ENCODE measurements at places on chromosomes 6 and 20. TPM values are rescaled to one million over a fixed set of nuclear protein-coding genes. Genes with fewer than 3 reads are reported as not detected.

The PHACTR2 gene
- total RNA-seq: 112 TPM

- no peaks in the 10 kb centered on the region for H3K36me3 ChIP-seq
- no peak overlapping the region for H3K4me3 ChIP-seq
- H3K4me1 ChIP-seq: no peaks in the 10 kb centered on the region
- no peak for DNase-seq
These were observed 58.7 kb downstream of the BCKDHB start for GRCh38 chr6:80165143-80165542.

GRCh38 chr20:46275091-46275490, 33.2 kb downstream of the CDH22 start:
- H3K4me3 ChIP-seq: no peak overlapping the region
- no peaks in the 10 kb centered on the region for H3K4me1 ChIP-seq
- no peaks in the 10 kb centered on the region for H3K36me3 ChIP-seq

DNA sequence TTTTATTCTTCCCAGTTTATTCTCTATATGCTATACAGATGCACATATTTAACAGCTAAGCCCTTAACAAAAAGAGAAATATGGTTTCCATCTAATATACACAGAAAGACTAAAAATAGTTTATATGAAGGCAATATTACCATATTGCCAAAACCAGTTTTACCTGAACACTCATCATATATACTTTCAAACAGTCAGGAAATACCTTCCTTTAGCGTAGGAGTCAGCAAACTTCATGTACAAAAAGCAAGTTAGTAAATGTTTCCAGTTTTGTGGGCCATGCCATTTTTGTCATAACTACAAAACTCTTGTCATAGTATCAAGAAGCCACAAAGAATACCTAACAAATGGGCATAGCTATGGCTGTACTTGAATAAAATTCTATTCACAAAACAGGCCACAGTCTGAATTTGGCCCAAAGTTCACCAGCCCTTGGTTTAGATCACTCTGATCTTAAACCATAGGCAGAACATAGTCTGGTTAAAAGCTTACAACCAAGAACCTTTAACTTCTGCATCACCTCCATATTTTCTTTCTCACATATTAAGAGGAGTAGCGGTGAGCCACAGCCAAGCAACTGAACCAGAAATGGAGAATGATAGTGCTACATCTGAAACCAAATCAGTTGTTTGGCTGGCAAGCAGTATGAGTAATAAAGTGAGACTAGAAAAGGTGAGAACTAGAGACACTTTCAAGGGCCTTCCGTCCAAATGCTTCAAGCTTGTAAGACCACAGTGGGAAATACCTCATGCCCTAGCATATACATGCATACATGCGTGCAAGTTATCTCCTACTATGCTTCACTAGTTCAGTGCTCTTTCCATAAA, 116.6 kb downstream of the PTPRK start:
- no peak overlapping the region for H3K27ac ChIP-seq
- no peaks in the 10 kb centered on the region for H3K36me3 ChIP-seq
- no peak for DNase-seq
- H3K4me3 ChIP-seq: no peak overlapping the region
- no peaks in the 10 kb centered on the region for H3K27me3 ChIP-seq

- peak; percentile 82 for DNase-seq
- peaks cover 8% of the 10 kb centered on the region for H3K4me1 ChIP-seq
- no peak overlapping the region for H3K4me3 ChIP-seq
- H3K36me3 ChIP-seq: no peaks in the 10 kb centered on the region
- H3K27me3 ChIP-seq: no peaks in the 10 kb centered on the region
- H3K27ac ChIP-seq: no peak overlapping the region
These were observed 59.9 kb downstream of the SULF2 start for GRCh38 chr20:47725248-47725973.

- H3K27me3 ChIP-seq: no peaks in the 10 kb centered on the region
- no peaks in the 10 kb centered on the region for H3K4me1 ChIP-seq
- H3K4me3 ChIP-seq: no peak overlapping the region
- DNase-seq: no peak
- no peaks in the 10 kb centered on the region for H3K36me3 ChIP-seq
These were observed 126.4 kb downstream of the BANF2 start for GRCh38 chr20:17825960-17826843.

DNA sequence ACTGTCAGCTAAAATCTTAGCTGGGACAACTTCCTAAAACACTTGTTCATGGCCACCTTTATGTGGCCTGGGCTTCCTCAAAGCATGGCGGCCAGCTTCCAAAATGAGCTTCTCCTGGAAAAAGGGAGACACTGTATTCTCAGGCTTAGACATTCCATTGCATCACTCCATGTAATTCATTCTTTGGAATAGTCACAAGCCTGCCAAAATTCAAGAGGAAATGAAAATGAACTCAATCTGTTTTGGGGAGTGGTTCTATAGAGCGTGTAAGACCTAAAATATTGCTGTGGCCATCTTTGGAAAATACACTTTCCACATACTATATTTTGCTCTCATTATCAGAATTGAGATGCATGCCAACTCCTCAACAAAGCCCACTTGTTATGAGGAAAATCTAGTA, 687.0 kb downstream of the KIF16B start:
- H3K27me3 ChIP-seq: no peaks in the 10 kb centered on the region
- H3K4me3 ChIP-seq: no peak overlapping the region
- no peaks in the 10 kb centered on the region for H3K36me3 ChIP-seq
- no peak overlapping the region for H3K27ac ChIP-seq

DNA sequence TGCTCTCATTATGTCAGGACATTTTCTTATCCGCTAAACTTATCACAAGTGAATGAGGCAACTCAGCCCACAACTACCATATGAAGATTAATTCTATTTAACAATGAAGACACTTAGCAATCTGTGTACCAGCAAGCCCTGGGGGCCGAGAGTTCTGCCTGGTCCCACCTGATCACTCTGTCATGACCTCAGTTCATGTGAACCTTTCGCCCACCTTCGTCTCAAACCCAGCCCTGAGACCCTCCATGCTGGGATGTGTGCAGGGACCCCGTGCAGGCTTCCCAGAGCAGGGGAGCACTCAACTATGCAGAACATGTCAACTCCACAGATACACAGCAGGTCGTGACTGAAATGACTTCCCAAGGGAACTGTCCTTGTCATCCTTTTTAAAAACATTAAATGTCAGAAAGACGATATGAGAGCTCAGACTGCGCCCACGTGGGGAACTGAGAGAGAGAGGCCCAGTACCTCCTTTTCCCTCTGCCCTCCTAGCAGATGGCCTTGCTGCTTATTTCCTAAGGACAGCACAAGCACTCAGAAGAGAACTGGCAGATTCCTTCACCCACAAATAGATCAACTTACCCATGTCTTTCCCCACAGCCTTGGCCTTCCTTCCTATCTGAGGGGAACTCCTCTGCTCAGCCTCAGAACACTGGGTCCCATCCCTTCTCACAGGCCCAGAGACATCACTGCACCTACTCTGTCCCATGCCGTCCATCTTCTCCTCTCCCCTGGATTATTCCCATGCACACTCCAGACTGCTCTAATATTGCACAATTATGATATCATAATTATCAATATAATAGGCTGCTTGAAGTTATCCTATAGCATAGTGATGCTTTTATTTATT, 11.5 kb downstream of the ABHD12 start:
- H3K27me3 ChIP-seq: no peaks in the 10 kb centered on the region
- H3K4me3 ChIP-seq: no peak overlapping the region
- no peaks in the 10 kb centered on the region for H3K36me3 ChIP-seq
- no peak for DNase-seq

- DNase-seq: no peak
- no peaks in the 10 kb centered on the region for H3K36me3 ChIP-seq
- H3K4me1 ChIP-seq: peaks cover 16% of the 10 kb centered on the region
- peaks cover 5% of the 10 kb centered on the region for H3K27me3 ChIP-seq
- peak within 1 kb of the TSS; percentile 56 for H3K4me3 ChIP-seq
These were observed at the start of gene PPP1R14C for GRCh38 chr6:150142670-150143515. TSS of gene PPP1R14C (plus strand) at chr6:150143044. CDS start at chr6:150143193, 149 bp downstream.

- no peak overlapping the region for H3K4me3 ChIP-seq
- H3K27ac ChIP-seq: no peak overlapping the region
- no peaks in the 10 kb centered on the region for H3K4me1 ChIP-seq
- no peaks in the 10 kb centered on the region for H3K36me3 ChIP-seq
- DNase-seq: no peak
- H3K27me3 ChIP-seq: no peaks in the 10 kb centered on the region
These were observed 51.9 kb upstream of the MCUR1 start for GRCh38 chr6:13866301-13866700.

GRCh38 chr20:60649541-60649940, 602.5 kb upstream of the CDH4 start:
- H3K27me3 ChIP-seq: no peaks in the 10 kb centered on the region
- no peak overlapping the region for H3K27ac ChIP-seq
- H3K4me1 ChIP-seq: no peaks in the 10 kb centered on the region
- H3K36me3 ChIP-seq: no peaks in the 10 kb centered on the region

DNA sequence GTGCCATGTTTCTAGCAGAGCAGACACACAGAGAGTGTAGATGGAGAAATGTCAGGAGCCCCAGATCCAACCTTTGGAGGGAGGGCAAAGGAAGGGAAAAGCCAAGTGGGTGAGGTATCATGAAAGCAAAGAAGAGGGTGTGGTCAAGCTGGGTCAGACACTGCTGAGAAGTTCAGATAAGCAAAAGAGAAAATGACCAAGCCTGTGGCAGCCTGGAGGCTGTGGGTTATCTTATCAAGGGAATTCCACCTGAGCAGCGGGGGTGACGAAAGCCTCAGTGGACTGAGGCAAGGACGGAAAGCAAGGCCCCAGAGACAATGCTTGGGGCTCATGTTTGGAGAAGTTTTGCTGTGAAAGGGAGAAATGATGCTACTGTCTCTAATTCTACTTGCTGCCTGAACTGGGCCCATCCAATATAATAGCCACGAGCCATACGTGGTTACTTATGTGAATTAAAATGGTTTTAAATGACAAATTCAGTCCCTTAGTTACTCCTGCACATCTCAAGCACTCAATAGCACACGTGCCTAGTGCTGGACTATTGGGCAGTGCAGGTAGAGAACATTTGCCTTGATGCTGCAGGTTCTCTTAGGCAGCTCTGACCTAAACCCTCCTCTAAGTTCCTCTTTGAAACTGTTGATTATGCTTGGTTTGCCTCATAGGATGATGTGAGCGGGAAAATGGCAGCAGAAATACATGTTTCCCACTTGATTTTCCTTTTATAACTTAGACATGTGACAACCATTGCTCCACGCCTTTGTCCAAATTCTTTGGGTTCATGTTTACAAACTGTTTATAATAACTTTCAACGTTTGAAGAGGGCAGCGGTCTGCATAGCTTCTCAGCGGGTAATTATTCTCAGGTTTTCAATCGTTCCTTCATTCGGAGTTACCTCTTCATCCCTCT, 63.7 kb downstream of the SLC22A23 start:
- DNase-seq: no peak
- no peaks in the 10 kb centered on the region for H3K4me1 ChIP-seq
- H3K4me3 ChIP-seq: no peak overlapping the region
- H3K36me3 ChIP-seq: no peaks in the 10 kb centered on the region
- no peak overlapping the region for H3K27ac ChIP-seq

Data from ascending aorta (tissue), 2 donors.